ENCODE measurements at places on chromosomes 7 and 10.

GRCh38 chr10:118790058-118790457 is 35.3 kb upstream of the CACUL1 start:
- DNase-seq, result no peak

DNA sequence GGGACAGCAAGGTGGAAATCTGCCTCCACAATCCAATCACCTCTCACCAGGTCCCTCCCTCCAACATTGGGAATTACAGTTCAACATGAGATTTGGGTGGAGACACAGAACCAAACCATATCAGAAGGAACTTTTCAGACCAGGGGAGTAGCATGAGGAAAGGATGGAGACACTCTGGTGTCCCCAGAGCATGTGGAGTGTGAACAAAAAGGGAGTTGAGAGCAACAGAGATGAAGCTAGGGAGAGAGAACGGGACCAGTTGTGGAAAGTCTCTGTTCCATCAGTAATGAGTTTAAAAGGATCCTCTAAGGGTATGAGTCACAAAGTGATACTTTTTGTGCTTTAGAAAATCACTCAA is 382.0 kb downstream of the SFMBT2 start:
- DNase-seq, result no peak

- DNase-seq, result no peak
Measured at GRCh38 chr7:131574741-131575140, 18.3 kb upstream of the PODXL start.

DNA sequence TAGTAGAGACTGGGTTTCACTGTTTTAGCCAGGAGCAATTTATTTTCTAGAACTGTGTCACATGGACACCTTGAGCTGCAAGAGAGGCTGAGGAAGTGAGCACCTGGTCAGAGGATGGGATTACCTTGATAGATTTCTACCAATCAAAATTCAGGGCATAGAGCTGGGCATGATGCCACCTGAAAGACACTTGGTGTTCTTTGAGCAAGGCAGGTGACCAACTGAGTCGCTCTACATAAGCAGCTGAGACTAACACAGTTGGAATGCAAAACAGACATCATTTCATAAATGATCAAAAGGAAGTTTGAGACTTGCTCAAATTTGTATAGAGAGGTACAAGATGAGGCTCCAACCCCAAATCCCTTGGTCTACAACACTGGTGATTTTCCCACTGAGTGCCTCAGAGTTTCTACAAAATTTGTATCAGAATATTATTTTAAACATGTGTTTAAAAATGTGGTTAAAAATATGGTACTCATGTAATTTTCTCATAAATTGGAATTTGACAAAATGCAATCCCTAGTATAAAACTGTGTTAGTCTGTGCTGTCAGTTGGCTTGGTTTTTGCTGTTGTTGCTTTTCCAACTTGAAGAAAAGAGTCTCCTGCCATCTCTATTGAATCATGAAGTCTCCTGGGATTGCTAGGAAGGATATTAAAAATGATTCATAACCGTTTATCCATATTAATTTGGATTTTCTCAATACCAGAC is 156.4 kb upstream of the MDFIC start:
- no peak for DNase-seq

DNA sequence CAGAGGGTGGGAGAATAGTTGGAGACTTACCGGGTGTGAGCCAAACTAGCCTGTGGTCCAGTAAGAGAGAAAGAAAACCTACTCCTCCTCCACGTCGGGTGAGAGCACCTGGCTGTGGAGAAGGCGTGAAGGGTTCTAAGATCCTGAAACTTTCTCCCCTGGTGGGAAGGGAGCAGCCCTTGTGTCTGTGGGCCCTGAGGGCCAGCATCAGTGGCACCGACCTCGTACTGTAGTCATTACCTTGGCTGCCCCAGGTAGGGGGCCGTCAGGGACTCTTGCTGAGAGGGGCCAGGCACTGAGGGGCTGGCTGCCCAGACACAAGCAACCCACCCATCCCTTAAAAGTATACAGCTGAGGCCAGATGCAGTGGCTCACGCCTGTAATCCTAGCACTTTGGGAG is 69.5 kb upstream of the LOXL4 start:
- DNase-seq, result no peak

DNA sequence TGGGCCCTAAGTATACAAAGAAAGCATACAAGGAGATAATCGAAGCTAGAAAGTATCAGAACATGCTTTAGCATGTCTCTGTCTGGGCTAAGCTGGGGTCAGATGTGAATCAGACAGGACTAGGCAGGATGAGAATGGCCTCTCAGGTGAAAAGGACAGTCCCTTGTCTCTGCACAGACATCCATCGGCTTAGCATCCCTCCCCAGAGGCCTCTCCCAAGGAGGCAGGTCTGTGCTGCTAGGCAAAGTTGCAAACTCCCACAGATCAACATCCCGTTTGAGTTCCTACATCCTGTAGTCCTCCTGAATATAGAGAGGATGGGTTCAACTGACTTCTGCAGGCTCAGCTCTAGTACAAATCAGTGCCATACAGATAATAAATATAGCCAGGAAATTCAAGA is 24.5 kb downstream of the CHST15 start:
- no peak for DNase-seq

GRCh38 chr10:3532644-3533043 is 252.4 kb downstream of the KLF6 start:
- no peak for DNase-seq

- no peak for DNase-seq
Measured at GRCh38 chr10:15214237-15214636, 45.7 kb upstream of the NMT2 start.

All from upper lobe of right lung (tissue), 1 donor.